ENCODE measurements at places on chromosomes 11 and 22.

- no peak for DNase-seq
Measured at GRCh38 chr11:116503216-116504160, 269.3 kb downstream of the BUD13 start.

- DNase-seq: no peak
Measured at GRCh38 chr22:43216738-43217137, 29.8 kb upstream of the TTLL12 start.

DNA sequence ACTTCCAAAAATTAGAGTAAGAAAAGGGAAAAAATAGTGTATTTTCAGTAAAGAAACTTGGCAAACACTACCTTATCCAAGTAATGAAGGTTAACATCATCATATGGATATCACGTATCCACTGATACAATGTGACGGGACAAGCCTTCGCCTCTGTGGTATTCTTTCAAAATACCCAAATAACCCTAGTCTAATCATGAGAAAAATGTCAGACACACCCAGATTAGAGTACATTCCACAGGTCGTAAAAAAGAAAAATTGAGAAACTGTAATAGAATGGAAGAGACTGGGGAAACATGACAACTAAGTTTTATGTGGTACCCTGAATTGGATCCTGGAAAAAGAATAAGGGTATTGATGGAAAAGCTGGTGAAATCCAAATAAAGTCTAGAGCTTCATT is 48.9 kb downstream of the NARS2 start:
- DNase-seq: no peak

GRCh38 chr11:5348551-5349194 is 2.6 kb upstream of the OR51B6 start:
- DNase-seq: no peak

DNA sequence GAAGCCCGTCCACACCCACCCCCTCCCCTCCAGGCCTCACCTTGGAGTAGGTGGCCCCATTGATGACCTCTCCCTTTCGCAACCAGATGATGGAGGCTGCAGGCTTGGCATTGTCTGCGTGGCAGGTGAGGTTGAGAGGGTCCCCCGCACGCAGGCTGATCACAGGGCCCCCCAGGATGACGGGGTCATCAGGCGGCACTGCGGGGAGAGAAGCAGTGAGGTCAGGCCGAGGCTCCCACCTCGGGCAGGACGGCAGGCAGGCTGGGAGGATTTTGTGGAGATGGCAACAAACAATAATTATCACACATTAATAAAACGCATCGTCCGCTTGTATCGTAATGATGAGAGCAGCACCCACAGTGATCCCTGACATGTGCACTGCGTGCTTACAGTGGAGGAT is 117.8 kb downstream of the ST3GAL4 start:
- no peak for DNase-seq

DNA sequence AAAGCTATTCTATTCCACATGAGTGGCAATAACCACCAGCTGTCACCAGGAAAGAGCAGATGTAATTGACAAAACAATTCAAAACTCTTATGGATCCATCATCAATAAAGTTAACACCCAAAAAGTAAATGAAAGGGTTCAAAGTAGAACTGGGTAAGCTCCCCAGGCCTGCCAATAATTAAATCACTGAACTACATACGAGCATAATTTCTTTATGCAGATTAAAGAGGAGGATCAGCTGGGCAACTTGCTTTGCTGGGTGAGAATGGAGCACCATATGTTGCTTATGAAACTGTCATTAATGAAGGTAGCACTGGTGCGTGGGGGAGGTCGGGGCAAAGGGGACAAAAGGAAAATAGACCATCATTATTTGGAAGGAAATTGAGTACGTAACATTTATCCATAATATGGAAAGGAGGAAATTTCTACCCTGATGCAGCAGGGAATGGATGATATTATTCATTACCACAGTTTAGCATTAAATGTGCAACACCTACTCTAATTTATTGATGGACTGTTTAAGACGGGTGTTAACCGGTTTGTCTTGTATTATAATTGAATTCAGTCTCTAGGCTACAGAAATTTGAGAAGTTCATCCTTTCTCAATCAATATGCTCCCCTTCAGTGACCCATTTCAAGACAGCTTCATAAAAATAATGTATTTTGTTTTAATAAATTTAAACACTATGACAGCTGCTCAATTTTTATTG is 315.9 kb downstream of the CADM1 start:
- DNase-seq: no peak

- no peak for DNase-seq
Measured at GRCh38 chr11:79274636-79275331, 166.0 kb downstream of the TENM4 start.

GRCh38 chr11:111298413-111299100 is at the start of gene POU2AF3:
Gene POU2AF3, plus strand, starts transcription at chr11:111298546. Its CDS starts 36 bp downstream, at chr11:111298582.
- DNase-seq: no peak

DNA sequence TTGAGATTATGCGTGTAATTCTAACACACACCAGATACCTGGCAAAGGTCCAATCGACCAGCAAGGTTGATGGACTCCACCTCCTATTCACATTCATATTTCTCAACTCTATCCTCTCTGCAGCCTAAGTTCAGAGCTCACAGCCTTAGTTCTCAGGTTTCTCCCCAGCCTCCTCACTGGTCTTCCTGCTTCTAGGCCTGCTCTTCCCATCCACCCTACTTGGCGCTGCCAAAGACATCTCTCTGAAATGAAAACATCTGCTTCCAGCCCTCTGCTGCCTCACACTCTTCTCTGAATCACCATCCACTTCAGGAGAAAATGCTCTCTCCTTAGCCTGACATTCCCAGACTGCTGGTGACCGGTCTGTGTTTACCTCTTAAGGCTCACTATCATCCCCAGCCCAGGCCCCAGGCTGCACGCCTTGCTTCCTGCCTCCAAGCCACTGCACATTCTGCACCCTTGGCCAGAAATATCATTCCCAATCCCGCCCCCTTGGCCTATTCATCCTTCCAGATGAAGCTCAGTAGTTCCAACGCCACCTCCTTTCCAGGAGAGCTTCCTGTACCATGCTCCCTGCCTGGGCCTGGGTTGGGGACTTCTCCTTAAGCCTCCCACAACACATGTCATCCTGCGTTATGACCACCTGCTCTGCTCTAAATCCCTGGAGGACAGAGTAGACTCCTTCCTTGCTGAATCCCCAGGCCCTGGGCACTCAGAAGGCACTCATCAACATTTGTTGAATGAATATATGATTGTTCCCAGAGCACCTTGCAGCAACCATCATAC is 3.5 kb downstream of the ARRB1 start:
- no peak for DNase-seq

DNA sequence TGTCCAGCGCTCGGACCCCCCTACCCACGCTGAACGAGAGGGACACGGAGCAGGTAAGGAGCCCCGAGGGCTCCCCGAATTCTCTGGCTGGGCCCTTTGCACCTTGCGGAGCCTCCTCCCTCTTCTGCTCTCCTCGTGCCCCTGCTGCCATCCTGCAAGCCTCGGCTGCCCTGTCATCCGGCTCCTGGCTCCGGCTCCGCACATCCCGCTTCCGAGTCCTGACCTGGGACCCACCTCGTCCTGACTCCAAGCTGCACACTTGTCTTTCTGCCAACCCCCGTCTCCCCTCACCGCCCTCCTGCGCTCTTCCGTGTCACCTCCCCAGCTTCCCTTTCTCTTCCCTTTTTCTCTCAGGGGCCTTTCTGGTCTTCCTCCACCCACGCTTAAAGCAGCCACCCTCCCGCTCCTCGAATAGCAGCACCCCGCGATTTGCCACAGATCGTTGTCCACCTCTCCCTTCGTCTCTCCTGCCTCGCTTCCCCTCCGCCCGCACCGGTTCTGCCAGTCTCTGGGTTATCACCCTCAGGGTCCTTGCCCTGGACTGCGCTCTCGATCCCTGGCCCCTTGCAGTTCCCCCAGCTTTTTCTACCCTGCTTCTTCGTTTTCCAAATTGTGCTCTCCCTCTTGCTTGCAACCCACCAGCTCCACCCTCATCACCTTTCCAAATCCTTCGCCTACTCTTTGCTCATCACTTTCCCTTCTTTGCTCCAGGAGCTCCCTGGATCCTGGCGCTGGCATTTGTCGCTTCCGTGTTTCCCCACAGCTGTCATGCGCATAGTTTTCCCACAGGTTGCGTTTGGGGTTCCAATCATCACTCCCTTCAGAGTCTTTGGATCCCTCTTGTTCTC is 822 bp downstream of the MARK2 start:
- no peak for DNase-seq

GRCh38 chr11:125167954-125168835 is 3.6 kb downstream of the PKNOX2 start:
- DNase-seq: peak; percentile 52

DNA sequence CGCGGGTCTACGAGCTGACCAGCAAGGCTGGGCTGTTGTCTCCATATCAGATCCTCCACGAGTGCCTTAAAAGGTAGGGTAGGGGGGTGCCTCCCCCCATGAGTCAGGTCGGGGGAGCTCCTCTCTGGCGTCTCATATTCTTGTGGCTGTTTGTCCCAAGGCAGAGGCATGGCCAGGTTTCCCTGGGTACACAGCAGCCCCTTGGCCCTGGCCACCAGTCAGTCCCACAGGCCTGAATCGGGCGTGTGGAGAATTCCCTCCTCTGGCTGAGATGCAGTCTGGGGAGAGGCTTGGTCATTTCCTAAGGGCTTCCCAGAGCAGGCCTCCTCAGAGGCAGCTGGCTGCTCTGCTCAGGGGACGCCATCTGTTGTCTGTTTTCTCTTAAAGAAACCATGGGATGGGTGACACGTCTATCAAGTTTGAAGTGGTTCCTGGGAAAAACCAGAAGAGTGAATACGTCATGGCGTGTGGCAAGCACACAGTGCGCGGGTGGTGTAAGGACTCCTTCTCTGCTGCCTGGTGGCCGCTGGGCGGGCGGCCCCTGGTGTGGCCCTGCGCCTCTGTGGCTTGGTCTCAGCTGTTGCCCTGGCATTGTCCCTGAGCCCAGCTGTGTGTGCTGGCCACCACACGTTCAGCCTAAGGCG is 9.6 kb upstream of the RANBP1 start:
- DNase-seq: no peak

DNA sequence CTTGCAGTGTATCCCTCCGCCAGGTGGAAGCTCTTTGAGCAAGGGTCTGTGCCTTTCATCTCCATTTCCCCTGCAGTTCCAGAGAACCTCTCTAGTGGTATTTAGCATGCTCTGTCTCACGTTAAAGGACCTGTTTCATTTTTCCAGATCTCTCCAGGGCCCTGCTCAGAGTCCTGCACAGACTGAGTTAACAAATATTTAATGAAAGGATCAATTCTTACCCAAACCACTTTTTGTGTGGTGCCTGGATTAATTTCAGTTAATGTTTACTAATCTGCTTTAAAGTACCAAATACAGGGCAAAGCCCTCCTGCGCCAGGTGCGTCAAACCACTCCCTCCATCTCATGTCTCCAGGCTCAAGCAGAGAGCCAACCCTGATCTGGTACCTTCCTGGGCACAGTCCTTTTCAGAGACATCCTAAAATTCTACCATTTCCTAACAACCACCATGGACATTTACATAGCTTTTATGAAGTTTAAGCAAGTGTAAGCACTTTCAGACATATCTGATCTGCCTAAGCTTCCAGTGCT is 18.7 kb upstream of the ACER3 start:
- DNase-seq: no peak

- DNase-seq: no peak
Measured at GRCh38 chr11:67382276-67383136, 9.1 kb upstream of the CLCF1 start.

DNA sequence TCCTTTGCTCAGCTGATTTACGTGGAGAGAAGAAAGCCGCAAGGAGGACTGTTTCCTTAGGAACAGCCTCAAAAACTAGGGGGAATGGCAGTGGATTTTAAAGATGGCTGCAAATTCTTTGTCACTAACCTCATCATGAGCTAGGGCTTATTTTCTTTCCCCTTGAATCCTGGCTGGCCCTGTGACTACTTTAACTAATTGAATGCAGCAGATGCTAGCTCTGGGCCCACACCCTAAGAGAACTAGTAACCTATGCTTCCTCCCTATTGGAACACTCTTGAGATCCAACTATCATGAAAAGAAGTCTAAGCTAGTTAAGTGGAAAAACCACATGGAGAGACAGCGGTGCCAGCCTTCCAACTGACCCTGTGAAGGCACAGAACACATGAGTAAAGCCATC is 421.3 kb upstream of the NARS2 start:
- DNase-seq: no peak

DNA sequence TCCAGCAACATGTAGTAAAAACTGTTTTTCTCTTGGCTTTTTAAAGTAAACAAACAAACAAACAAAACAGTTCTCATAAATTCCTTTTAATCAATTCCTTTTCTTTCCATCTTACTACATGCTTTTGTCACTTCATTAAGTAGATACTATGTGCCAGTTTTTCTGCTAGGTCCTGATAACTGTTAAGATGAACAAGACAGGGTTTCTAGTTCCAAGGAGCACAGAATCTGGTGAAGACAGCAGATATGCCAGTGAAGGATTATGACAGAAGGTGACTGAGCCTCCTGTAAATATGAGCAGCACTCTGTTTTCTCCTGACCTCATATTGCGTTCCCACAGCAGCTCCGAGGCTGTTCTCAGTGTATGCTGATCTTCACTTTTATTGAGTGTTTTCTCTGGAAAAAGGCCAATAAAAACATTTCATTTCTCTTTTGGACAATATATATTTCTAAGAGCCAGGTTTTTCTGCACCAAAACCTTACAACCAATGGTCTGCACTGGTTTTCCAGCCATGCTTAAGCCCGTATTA is 45.8 kb downstream of the HEPHL1 start:
- DNase-seq: no peak

- DNase-seq: no peak
Measured at GRCh38 chr11:88104408-88104807, 70.8 kb downstream of the RAB38 start.

DNA sequence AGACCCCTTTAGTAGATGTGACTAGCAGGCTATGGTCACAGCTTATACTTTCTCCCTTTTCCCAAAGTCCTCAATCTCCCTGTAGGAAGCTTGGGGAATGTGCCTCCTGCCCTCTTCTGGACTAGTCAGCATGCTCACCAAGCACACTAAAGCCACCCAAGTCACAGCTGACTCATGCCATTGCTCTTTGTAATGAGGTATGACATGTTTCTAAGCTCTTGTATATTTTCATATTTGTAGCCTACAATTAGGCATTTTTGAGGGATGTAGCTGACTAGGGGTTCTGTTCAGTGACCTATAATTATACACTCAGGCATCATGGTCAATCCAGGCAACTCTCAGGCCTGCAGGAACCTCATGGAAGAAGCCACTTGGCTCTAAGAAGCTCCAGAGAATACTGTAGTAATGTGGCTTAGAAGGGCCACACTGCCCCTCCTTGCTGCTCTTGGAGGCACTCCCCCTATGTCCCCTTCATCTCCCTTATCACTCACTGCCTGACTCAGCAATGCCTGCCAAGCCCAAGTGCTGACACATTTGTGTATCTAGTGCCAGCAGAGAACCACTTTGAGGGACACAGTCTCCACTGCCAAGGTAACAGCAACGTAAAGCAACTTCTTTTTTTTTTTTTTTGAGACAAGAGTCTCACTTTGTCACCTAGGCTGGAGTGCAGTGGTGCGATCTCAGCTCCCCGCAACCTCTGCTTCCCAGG is 86.2 kb downstream of the RPL27A start:
- peak; percentile 82 for DNase-seq

GRCh38 chr22:25447067-25447685 is 117.3 kb upstream of the GRK3 start:
- DNase-seq: no peak
